ENCODE measurements at places on chromosomes 4 and X. TPM values are rescaled to one million over a fixed set of nuclear protein-coding genes. Genes with fewer than 3 reads are reported as not detected.

The SYTL5 gene
- total RNA-seq, result 4.4 TPM

The DCAF16 gene
- total RNA-seq, result 38.7 TPM

The CCDC120 gene
- 2.0 TPM for total RNA-seq

The CENPVL2 gene
- total RNA-seq, result 1.7 TPM

The ARMCX2 gene
- 68.6 TPM for total RNA-seq

The HCCS gene
- total RNA-seq, result 13.4 TPM

The TRIM75 gene
- total RNA-seq, result not detected

The VSIG1 gene
- total RNA-seq, result not detected

The TMEM128 gene
- 44.3 TPM for total RNA-seq

The RAI2 gene
- 3.1 TPM for total RNA-seq

The PLXNB3 gene
- total RNA-seq, result 0.47 TPM

The DIPK2B gene
- total RNA-seq, result 1.7 TPM

The CRMP1 gene
- total RNA-seq, result 555 TPM

The NXF2B gene
- not detected for total RNA-seq

The SLC6A8 gene
- total RNA-seq, result 11.4 TPM

The ZGRF1 gene
- total RNA-seq, result 25.3 TPM

The TEX13C gene
- total RNA-seq, result under 0.01 TPM

The PHF8 gene
- total RNA-seq, result 9.5 TPM
